ENCODE measurements at places on chromosomes 16 and 17.
A peak's percentile ranks its signal among the peaks of the same experiment; 100 is the strongest.

DNA sequence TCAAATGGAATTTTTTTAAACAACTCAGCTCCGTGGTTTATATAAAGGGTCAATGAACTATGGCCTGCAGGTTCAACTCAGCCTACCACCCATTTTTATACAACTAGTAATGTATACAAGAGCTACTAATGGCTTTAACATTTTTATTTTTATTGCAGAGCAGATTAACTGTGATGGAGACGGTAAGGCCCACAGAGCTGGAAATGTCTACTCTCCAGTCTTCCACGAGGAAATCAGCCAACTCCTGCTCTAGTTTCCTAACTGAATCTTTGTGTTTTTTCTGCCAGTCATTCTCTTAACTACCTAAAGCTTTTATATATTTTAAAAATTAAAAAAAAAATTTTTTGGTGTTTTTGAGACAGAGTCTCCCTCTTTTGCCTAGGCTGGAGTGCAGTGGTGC is 385.1 kb upstream of the MAF start:
- DNase-seq, result no peak

DNA sequence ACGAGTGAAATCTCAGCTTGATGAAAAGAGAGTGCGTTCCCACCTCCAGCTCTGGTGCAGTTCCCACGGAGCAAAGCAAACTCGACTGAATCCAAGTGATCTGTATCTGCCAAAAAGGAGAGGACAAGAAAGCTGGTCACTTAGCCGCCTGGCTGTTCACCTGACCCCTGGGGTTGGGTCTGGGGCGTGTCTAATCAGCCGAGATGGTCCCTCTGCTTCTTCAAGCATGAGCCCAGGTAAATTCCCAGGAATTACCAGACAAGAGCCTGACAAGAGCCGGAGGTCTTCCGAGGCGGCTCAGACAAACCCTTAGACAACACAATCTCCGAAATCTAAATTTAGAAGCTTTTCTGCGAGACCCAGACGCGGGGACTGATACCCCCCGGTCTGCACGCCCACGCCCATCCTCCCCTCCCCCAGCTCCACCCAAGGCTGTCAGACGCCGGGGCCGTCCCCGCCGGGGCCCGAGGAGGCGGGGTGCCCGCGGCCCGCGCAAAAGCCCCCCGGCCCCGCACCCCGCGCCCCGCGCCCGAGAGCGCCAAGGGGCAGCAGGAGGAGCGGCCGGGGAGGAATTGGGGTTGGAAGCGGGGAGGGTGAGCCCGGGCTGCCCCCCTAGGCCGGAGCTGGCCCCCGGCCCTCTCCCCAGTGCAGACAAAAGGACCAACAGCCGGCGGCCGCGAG is 674 bp downstream of the ZNF821 start:
- peak; percentile 28 for DNase-seq

DNA sequence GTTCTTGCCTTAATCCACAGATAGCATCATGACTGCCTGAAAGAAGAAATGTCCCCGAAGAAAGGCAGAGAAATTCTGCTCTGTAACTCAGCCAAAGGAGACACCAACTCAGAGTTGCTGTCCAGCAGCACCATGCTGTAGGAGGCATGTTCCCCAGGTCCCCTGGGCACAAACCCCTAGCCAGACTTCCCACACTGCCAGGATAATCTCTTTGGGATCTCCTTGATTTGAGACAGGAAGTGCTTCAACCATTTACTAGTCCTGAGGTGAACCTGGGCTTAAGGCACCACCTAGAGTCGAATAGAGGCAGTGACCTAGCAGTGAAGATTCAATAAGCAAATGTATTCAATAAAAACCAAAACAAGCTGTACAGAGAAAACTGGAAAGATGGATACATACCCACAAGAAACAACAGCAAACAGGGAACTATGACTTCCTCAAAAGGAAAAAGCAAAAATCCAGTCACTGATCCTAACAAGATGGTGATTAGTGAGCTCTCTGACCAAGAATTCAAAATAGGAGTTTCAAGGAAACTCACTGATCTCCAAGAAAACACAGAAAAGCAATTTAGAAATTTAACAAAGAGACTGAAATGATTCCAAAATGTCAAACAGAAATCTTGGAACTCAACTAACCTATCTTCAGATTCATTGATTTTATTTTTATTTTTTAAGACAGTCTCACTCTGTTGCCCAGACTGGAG is 5.7 kb downstream of the OR4D2 start:
- peak; percentile 25 for DNase-seq

DNA sequence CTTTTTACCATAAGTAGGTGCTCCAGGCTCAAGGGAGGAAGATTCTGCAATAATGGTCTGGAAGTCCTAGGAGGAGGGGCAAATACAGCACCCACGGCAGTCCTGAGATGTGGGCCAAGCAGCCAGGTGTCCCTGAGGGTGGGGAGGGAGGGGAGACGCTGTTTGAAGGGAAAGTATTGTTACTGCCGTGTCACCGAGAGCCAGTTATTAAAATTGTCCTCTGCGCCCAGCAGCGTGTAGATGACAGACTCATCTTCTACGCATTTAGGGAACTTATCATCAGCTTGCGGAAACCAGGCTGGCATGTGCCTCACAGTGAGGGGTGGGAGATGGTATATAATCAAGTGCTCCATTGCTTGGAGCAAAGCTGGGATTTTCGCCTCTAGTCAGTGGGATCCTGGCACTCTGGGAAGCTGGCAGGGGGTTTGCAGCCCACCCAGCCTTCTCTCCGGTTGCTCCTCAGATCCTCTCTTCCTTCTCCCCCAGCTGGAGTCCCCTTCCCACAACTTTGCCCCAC is 104.6 kb downstream of the OR1D5 start:
- no peak for DNase-seq

DNA sequence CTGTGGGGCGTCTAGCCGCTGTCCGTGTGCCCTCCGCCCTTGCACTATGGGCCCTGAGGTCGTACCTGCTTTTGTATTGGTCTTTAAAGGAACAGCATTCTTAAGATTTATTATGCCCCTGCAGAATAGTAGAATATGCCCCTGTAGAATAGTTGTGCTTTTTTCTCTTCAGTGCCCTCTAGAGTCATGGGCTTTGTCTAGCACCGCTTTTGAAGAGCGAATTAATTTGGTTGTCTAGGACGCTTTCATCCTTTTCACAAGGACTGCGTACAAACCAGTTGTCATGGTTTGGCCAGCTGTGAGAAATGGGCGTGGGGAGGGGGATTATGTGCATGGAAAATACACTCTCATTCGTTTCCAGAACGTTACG is 621 bp downstream of the CEP95 start:
- no peak for DNase-seq

- DNase-seq, result no peak
Observed at GRCh38 chr17:43548689-43549379, 2.7 kb upstream of the ETV4 start.

DNA sequence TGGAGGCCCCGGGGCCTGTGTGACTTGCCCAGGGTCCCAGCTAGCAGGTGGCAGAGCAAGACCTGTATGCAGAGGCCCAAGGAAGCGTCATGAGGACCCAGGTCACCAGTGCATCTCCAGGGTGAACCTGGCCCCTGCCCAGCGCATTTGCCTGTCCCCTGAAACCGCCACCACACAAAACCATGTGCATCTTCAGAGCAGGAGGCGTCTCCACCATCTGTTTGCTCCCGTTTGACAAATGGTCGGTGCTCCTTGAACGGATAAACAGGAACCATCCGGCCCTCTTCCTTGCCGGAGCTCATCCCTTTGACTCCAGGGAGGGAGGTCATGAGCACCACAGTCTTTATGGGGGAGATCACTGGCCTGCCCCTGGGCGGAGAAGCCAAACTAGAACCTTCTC is 62.5 kb downstream of the JPH3 start:
- DNase-seq, result no peak

DNA sequence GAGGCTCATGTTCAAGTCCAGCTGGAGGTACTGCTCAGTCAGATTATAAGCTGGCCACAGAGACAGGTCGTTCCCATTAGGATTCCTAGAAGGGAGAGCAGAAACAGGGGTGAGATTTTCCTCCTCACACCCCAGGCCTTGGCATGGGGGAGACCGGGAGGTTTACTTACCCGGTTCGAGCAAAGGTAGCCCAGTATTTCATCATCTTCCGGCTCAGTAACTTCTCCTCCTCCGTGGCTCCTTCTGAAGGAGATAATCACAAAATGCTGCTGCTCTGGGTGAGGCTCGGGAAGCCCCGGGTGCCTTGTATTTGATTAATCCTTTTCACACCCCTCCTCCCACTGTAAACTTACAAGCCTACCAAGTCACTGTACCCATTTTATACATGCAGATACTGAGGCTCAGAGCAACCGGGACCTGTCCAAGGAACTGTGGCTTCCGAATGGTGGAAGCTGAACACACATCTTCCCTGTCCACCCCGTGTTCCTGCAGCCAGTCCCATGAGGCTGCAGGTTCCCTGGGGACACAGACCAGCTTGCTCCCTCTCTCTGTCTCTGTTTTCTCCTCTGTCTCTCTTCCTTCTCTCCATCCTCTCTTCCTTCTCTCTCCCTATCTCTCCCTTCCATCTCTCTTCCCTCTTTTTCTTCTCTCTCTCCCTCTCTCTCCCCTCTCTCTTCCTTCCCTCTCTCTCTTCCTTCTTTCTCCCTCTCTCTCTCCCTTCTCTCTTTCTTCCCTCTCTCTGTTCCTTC is 13.9 kb upstream of the CES1 start:
- DNase-seq, result no peak

GRCh38 chr16:28062261-28062846 is 1.2 kb downstream of the GSG1L start:
- DNase-seq, result no peak

DNA sequence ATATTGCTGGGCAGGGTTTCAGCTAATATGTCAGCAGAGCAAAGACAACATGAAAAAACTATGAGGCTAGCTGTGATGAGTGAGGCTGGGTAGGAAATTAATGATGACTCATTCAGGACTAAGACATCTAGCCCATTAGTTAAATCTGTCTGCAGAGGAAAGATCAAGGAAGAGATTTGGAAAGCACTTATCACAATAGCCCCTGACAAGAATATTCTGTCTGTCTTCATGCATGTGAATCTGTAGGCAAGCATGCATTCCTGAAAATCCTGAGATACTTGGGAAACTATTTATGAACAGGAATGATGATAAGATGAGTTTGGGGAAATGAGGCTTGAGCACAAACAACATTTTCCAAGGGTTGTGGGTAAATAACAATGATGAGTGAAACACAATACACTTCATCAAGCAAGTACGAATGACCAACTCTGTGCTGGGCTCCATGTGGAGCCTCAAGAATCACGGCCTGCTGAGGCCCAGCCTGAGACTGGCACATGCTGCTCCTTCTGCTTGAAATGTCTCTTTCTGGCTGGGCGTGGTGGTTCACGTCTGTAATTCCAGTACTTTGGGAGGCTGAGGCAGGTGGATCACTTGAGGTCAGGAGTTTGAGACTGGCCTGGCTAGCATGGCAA is 96.5 kb upstream of the ASIC2 start:
- DNase-seq, result no peak

DNA sequence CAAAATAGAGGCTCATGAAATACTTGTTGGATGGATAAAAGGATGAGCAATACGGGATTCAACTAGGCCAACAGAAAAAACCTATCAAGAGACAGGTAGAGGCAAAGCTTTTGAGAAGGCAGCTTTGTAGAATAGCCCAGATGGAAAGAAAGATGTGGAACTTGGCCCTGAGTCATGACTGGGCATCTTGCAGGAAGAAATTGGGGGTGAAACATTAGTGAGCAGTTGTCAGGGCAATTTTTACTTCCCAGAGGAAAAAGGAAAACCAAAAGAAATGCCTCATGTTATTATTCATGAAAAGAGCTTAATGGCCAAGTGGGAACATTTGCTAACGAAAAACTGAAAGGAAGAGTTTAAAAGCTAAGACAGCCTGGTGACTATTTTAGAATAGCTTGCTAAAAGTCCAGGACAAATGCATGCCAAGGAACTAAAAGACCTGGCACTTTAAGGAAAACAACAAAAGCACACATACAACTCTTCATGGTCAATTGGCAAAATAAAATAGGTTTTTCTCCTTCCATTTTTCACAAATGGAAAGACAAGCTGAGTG is 180.1 kb downstream of the HS3ST3A1 start:
- DNase-seq, result no peak

- DNase-seq, result no peak
Observed at GRCh38 chr16:75193265-75193650, 13.7 kb downstream of the CTRB2 start.

DNA sequence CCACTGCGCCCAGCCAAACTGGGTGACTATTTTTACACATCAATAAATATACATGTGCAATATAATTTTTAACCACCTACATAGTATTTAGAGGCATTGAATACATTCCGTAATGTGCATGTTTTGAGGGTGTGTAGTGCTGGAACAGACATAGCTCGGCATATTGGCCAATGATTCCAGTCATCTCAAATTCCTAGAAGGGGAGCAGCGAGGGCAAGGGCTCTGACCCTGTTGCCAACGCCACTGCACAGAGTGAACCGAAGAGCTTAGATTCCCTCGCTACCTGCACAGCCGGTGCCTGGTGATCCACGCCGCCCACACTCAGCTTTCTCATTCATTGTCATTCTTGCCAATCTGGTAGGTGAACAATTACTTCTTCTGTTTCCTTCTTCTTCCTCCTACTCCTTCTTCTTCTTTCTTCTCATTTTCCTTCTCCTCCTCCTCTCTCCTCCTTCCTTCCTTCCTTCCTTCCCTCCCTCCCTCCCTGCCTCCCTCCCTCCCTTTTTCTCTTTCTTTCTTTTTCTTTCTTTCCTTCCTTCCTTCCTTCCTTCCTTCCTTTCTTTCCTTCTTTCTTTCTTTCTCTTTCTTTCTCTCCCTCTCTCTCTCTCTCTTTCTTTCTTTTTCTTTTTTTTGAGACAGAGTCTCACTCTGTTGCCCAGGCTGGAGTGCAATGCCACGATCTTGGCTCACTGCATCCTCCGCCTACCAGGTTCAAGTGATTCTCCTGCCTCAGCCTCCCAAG is 26.3 kb upstream of the ATP2A3 start:
- no peak for DNase-seq

- DNase-seq, result no peak
Observed at GRCh38 chr16:11411059-11411550, 65.8 kb downstream of the RMI2 start.

DNA sequence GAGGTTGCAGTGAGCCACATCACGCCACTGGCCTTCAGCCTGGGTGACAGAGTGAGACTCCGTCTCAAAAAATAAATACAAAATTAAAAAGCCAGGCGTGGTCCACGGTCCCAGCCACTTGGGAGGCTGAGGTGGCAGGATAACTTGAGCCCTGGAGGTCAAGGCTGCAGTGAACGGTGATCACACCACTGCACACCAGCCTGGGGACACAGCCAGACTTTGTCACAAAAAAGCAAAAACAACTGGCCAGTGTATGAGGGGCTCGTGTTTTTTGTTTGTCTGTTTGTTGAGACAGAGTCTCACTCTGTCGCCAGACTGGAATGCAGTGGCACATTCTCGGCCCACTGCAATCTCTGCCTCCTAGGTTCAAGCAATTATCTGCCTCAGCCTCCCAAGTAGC is 1.2 kb upstream of the UBB start:
- DNase-seq, result no peak

GRCh38 chr17:8867361-8867981 is at the start of gene PIK3R6:
Gene PIK3R6, minus strand, starts transcription at chr17:8867674. Its CDS starts 17,880 bp downstream, at chr17:8849794.
- DNase-seq, result no peak
